ENCODE measurements at places on chromosomes 5 and 9.

DNA sequence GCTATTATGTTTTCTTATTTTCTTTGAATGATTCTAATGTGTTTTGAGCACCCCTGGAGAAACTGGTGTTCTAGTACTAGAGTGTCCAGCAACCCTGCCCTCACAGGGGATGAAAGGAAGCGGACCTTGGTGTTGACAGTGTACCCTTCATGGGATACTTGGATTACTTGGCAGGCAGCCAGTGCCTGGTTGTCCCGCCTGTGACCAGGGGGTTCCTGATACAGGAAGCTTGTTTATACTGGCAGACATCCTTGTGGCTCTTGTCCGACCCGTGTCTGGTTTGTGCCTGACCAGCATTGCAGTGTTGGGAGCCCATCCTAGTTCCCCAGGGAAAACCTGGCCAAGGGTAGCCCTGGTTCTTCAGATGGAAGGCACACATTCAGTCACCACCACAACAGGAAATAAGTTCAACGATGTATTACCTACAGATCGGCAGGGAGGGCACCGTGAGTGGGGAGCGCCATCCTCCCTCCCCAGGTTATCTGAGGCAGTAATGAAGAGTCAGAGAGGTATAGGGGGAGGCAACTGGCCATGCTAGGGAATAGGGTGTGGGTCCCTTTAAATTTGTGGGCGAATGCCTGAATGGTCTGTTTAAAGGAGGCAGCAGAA lies 47.3 kb downstream of the CACNA1B start:
- no peak for DNase-seq

DNA sequence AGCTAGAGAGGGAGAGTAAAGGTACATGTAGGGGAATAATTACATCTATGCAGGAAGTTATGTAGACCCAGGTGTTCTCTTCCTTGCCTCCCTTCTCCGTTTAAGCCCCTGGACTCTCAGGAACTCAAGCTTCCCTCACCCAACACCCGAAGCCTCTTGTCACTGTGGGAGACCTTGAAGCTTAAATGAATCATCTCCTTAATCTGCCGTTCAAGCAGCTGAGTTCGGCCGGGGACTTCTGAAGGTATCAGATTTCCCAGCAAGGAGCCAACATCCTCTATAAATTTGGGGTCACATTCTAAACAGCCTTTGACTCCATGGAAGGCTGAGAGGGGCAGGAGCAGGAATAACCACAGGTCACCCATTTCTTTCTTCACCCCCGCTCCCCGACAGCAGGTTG lies 412 bp downstream of the IZUMO3 start:
- DNase-seq = no peak

DNA sequence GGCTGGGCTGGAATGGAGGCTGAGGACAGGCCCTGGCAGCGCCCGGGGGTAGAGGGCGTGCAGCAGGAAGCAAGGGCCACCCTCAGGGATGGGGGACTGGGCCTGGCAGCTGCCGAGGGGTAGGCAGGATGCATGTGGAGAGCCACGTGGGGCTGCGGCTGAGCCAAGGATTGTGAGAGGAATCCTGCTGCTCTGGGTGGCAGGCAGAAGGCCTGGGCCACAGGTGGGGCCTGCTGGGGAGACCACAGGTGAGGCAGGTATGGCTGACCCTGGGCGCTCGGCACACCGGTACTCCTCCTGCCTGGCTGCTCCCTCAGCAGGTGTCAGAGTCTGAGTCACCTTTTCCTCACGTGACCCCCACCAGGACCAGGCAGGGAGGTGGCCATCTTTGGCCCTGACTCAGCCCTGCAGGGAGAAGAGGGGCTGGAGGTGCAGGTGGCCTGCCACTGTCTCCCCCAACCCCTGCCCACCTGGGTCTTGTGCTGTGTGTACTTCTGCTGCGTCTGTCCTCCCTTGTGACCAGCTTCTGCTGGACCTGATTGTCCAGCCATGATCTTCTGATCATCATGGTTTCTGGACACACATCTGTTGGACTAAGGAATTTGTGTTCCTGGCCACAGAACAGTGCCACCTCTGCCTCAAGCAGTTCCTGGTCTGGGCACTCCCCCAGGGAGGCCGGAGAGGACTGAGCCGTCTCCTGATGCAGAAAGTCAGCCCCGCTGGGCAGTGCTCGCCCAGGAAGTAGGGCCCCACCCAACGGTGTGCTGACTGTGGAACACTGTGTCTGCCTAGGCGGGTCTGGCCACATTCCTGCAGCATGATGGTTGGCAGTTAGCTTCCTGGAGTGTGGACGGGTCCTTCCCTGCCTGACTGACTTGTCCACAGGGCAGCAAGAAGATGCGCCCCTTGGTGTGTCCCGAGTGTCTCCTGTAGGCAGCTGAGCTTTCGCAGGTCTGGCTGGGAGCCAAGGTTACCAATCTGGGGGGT lies 6.4 kb downstream of the ARRDC1 start:
- DNase-seq = no peak

GRCh38 chr9:100355561-100355960 lies 2.8 kb upstream of the TEX10 start:
- DNase-seq = no peak

DNA sequence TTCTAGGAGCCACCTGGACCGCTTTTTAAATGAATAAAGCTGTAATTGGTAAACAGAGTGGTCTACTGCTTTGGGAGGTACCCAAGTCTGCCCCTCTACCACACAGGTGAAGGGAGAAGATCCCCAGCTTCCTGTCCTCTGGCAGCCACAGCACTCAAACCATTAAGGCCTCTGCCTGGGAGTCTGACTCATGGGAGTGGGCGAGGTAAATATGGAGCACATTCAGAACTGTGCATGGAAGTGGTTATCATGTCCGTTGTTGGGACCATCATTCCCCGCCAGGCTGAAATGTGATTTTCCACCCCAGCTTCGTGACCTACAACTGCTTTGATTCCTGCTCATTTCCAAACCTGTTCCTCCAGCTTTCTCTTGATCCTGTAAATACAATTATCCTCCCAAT lies 59.5 kb upstream of the ALDH1B1 start:
- DNase-seq = no peak

GRCh38 chr5:82314964-82315758 lies 37.0 kb upstream of the RPS23 start:
- no peak for DNase-seq

- no peak for DNase-seq
Measured at GRCh38 chr9:128969491-128969890, 22.0 kb downstream of the NUP188 start.

- DNase-seq = no peak
Measured at GRCh38 chr5:16009256-16009655, 170.3 kb downstream of the MARCHF11 start.

GRCh38 chr5:147303976-147304375 lies 69.2 kb downstream of the STK32A start:
- DNase-seq = no peak

DNA sequence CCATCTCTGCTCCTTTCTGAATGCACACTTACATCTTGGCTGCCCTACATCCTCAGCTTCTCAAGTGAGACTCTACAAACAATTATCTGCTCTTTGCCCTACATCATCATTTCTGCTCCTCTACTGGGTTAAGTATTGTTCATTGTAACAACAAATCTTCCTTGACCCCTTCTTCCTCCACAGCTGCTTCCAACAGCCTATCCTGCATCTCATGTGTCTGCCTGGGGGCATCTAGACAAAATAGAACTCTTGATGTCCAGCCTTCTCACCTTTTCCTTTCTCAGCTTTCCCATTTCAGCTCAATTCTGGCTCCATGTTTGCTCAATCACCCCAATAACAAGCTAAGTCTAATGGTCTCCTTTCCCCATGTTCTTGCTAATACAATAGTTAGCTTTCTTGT lies 509.8 kb downstream of the DIRAS2 start:
- DNase-seq = no peak

GRCh38 chr5:1329111-1329579 lies 15.8 kb downstream of the CLPTM1L start:
- no peak for DNase-seq

DNA sequence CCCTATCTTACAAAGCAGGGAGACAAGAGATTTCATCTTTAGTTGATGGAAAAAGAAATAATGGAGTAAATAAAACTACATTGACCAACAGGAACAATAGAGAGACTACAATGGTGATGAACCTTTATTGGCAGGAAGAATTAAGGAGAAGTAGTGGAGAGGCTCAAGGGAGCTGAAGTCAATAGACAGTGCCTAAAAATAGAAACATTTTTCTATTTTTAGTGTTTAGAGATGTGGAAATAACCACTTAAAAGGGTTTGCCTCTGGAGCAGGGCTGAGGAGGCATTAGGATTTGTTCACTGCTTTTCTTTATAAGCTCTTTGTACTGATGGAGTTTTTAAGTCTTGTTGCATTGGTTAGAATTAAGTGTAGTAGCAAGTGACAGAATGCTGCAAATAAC lies 98.4 kb upstream of the ERCC6L2 start:
- DNase-seq = no peak

GRCh38 chr5:96658272-96658671 lies 3.9 kb upstream of the CAST start:
- DNase-seq = no peak

DNA sequence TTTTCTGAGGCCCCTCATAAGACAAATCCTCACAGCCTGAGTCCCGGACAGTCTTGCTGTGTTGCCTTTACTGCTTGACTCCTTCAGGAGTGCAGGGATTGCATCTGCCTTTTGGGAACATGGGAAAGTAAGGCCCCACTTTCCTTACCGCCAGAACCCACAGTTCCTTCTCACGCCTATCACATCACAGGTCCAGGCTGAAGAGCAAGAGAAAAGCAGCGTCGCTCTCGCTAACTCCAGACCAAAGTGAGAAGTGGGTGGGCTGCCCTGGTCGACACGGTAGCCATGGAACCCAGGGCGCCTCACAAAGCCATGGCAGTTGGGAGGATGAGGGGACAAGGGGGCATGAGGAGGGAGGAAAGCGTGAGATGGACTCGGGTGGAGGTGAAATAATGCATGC lies 7.9 kb upstream of the ZDHHC11 start:
- DNase-seq = no peak
